ENCODE measurements at places on chromosomes 6 and 20.

- no peak for DNase-seq
Observed at GRCh38 chr6:150797949-150798348, 67.6 kb upstream of the MTHFD1L start.

GRCh38 chr6:34630040-34630439, 66.5 kb downstream of the ILRUN start:
- DNase-seq = no peak

DNA sequence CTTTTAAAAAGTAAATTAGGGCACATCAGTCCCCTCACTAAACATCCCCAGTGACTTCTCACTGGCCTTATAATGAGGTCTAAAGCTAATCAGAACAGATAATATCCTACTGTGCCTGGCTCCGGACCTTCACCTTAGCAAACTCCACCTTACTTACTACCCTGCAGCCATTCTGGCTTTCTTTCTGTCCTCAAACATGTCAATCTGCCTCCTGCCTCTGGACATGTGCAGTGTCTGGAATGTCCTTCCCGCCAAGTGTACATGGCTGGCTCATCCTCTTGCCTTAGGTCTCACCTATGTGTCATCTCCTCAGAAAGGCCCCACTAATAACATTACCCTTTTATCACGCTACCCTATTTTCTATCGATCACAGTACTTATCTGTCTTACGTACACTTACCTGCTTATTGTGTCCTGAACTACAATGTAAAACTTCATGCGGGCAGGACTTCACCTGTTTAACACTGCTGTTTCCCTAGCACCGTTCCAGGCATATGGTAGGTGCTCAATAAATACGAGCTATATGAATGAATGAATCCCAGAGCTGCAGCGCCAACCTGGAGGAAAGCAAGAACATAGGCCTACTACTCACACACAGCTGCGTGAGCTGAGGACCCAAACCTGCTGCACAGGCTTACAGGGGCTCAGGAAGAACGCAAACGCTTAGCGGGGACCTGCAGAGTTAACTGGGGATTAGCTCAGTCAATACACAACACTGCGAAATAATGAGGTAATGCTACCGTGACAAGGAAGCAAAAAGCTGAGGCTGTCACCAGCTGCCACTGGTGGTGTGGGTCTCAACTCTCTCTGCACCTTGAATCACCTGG, 991 bp downstream of the UQCC2 start:
- no peak for DNase-seq

GRCh38 chr6:40524797-40525585, 62.2 kb downstream of the LRFN2 start:
- DNase-seq = no peak

- no peak for DNase-seq
Observed at GRCh38 chr20:20212675-20213096, 155.2 kb upstream of the INSM1 start.

GRCh38 chr6:63963769-63964315, 328.2 kb downstream of the PHF3 start:
- no peak for DNase-seq

- DNase-seq = no peak
Observed at GRCh38 chr20:56587307-56588041, 41.6 kb upstream of the TFAP2C start.

DNA sequence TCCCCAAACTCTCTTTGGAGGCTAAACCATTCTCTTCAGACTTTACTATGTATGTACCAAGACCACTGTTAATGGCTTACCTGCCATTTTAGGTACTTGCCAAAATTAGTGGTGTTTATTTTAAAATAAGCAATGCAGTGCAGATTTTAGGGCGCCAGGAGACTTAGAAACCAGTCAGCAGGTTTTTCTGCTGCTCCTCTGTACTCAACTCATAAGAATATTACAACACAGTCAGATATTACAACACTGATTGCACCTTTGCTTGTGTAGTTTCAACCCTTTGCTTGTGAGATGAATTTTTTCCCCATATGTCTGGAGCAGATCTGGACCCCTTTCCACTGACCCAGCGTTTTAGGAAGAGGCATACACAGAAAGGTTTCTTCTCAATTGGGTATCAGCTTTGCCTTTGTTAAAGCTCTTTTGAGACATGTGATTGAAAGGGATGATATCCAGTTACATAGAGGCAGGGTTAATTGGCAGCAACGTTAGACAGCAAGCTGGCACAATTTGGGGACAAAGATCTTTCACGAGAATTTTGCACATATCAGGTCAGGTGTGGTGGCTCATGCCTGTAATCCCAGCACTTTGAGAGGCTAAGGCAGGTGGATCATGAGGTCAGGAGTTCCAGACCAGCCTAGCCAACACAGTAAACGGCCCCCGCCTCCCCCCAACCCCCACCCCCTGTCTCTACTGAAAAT, 6.2 kb downstream of the TTPAL start:
- no peak for DNase-seq

DNA sequence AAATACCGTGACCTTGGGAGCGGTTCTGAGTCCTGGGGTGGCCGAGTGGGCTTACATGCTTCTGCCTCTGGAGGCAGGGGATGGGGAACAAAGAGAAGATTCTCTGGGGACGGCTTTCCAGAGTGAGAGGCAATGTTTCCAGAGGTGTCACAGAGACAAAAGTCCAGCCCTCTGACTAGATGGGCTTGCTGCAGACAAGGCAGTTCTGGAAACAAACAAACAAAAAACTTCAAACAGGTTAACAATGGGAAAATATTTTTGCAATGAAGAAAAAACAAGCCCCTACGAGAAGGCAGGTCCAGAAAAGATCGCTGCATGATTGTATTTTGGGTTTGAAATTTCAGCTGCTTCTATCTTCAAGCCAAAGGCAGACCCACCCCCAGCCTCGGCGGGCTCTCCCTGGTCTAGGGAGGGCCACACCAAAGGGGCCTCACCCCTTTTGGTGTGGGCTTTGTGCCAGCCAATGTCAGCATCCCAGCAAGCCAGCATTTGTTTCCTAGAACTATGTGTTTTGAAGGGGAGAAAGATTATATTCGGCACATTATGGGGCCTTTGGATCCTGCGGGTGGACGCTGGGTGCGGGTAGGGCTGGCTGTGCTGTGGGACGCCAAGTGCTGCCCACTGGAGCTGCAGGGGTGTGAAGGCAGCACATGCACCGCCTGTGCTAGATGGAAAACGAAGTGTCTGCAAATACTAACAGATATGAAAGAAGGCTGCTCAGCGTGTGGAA, 42.9 kb downstream of the RIOK1 start:
- DNase-seq = no peak

DNA sequence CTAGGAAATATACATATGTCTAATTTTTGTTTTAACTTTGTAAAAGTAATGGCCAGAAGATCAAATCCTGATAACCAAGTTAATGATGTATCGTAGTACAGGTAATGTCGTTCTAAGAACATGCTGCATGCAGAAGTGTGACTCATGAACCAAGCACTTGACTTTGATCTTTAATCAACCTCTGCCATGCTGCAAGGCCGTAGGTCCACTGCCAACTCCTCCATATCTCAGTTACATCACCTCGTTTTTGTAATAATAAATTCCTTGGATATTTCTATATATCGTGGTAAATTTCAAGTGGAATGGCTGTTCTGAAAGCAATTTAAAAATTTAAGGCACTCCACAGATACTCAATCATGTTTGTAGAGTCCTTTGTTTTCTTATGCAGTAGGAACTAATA, 771.7 kb downstream of the EPHA7 start:
- DNase-seq = no peak

GRCh38 chr20:32539026-32539816, 45.9 kb downstream of the NOL4L start:
- DNase-seq = no peak

DNA sequence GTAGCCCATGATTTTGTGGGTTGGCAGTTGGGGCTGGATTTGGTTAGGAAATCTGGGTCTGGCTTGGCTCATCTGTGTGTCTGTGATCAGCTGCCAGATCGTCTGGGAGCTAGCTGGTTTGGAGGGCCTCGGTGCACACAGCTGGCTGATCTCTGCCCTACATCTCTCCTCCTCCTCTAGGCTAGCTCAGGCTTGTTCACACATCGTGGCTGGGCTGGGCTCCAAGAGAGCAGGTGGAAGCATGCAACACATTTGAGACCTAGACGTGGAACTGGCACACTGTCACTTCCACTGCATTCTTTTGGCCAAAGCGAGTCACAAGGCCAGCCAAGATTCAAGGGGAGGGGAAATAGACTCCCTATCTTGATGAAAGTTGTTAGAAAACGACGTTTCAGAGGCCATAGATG, 15.9 kb downstream of the NDUFAF5 start:
- no peak for DNase-seq

DNA sequence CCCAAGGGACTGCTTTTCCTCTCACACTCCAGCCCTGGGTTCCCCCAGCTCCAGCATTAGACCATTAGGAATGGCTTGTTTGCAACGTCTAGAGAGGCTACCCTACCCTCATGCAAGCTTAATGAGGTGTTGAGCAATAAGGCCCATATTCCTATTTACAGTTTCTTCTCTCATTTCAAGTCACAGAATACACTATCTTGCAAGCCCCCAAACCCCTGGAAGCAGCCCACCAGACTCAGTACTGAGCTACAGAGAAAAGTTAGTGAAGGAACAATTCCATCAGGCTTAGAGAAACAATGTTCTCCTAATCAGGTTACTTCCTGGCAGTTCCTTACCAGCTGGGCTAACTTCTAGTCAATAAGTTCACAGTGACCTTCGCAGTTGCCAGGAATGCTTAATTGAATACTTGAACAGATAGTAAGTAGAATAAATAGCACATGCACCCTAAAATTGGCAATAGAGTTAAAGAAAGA, 606.5 kb upstream of the NOX3 start:
- no peak for DNase-seq

DNA sequence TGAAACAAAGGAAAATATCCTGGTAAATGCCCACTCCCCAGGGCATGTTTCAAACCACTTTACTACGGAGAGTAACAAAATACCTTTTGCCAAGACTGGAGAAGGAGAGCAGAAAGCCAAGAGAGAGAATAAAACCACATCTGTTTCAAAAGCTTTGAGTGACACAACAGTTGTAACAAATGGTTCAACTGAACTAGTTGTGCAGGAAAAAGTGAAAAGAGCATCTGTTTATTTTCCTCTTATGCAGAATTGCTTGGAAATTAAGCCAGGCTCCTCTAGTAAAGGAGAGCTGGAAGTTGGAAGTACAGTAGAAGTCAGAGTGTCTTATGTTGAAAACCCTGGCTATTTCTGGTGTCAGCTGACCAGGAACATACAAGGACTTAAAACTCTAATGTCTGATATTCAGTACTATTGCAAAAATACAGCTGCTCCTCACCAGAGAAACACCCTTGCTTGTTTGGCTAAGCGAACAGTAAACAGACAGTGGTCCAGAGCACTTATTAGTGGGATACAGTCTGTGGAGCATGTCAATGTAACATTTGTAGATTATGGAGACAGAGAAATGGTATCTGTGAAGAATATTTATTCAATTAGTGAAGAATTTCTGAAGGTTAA, 2.6 kb downstream of the TDRD6 start:
- no peak for DNase-seq

- no peak for DNase-seq
Observed at GRCh38 chr6:122730775-122731386, 48.6 kb upstream of the FABP7 start.

DNA sequence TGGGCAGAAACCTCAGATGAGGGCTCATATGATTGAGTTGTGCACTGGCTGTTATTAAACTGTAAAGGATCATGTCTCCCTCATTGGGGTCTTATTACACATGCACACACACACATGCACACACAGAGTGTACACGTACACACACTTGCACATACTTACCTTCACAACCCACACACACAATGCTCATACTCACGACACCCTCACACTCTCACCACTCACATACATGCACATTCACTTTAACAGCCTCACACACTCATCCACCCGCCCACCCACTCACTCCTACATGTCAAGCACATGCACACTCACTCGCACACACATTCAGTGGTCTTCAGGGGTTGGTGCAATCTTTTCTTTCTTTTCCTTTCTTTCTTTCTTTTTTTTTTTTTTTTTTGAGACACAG, 5.4 kb downstream of the CSTL1 start:
- DNase-seq = no peak

DNA sequence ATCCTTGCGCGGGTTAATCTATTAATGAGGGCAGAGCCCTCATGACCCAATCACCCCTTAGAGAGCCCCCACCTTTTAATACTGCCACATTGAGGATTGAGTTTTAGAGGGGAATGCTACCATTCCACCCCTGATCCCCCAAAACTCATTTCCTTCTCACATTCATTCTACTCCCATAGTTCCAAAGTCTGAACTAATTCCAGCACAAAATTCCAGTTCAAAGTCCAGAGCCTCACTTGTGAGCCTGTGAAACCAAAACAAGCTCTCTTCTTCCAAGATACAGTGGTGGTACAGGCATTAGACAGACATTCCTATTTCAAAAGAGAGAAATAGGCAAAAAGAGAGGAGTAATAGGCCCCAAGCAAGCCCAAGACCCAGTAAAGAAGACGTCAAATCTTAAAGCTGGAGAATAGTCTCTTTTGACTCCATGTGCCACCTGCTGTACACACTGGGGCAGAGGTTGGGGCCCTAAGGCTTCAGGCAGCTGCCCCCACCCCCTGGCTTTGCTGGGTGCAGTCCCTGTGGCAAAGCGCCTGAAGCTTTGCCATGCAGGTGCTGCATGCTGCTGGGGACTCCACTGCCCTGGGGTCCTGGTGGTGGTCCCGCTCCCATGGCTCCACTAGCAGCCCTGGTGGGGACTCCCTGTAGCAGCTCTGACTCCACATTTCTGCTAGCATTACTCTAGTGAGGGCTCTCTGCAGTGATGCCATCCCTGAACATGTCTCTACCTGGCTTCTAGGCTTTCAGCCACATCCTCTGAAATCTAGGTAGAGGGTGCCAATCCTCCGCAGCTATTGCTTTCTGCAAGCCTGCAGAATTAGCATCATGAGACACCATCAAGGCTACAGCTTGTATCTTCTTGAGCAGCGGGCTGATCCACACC, 41.3 kb downstream of the RSPH3 start:
- no peak for DNase-seq

- no peak for DNase-seq
Observed at GRCh38 chr6:131917318-131917717, 33.9 kb downstream of the CCN2 start.

GRCh38 chr20:52859156-52859876, 112.8 kb upstream of the TSHZ2 start:
- no peak for DNase-seq

DNA sequence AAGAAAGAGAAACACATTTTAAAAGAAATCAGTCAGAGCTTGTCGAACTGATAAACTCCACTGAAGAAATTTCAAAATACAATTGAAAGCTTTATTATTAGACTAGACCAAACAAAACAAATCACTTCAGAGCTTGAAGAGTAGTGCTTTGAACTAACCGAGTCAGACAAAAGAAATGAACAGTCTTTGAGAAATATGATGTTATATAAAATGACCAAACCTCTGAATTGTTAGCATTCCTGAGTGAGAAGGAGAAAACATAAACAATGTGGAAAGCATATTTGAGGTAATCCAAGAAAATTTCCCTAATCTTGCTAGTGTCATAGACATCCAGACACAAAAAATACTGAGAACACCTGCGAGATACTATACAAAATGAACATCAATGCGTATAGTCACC, 13.2 kb upstream of the CST4 start:
- no peak for DNase-seq

GRCh38 chr6:34865107-34865506, 22.7 kb downstream of the TAF11 start:
- no peak for DNase-seq

GRCh38 chr6:83190626-83191025, 2.4 kb downstream of the PGM3 start:
- DNase-seq = no peak
